Esophagus squamous epithelium (tissue), 5 donors: ENCODE measurements at places on chromosomes 7 and 10.

DNA sequence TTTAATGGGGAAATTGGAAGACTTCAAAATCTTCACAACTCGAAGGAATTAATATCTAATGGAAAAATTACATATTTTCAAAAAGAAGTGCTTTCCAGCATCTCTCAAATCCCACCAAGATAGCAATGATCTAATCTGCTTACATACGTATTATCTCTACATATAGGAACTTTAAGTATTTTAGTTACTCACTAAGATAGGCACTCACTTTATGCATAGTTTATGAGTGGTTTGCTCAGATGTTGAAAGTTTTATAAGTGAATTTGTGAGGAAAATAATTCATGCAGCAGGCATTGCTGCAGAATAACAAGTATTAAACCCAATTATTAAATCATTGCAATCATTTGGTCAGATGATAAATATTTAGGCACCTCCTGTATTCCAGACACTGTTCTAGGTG is 2.3 kb upstream of the CYTH3 start:
- DNase-seq = no peak

DNA sequence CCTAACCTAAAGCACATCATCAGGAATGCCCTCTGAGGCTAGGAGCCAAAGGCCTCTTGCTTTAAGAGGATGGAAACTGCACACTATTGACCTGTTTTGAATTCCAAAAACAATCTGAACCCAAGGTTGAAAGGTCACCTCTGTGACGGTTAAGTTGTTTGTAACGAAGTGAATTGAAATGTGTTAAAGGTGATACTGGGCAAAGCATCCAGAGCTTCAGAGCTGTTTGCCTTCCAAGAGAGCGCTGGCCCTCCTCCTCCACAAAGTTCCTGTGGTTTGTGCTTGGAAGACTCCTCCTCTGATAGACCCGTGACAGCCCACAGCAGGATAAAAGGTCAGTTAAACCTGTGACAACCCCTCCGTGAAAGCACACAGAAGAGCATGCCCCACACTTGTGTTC is 133.7 kb upstream of the CTTNBP2 start:
- DNase-seq = no peak

DNA sequence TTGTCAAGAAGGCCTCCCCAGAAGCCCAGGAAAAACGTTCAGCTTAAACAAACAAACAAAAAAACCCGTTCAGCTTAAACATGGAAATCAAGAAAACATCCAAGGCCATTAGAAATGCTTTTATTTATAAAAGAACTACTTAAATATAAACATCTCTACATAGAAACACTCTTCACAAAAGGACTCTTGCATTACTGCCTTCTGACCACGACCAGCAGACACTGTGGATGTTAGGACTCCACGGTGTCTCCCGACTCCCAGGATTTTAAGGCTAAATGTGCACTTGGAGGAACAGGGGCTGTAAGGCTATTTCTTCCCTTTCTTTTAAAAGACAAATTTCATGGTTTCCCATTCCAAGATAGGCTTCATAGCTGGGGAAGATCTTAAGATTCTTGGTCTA is 93.0 kb downstream of the ABCC2 start:
- no peak for DNase-seq

DNA sequence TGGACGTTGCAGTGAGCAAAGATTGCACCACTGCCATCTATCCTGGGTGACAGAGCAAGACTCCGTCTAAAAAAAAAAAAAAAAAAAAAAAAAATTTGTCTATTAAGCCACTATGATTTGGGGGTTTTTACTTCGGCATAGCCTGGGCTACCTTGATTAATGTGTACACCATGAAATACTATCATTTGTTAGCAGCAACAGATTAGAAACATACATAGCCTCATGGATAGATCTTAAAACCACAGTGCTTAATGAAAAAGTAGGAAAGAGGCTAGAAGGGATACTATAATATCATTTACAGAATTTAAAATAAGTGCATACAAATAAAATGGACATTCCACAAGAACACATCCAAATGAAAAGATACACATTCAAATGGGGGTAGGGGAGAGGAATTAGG is 77.3 kb upstream of the IL6 start:
- no peak for DNase-seq

- no peak for DNase-seq
Measured at GRCh38 chr7:155807789-155808548, 4.3 kb downstream of the SHH start.

- no peak for DNase-seq
Measured at GRCh38 chr10:59124187-59124586, 52.3 kb upstream of the PHYHIPL start.

- DNase-seq = no peak
Measured at GRCh38 chr7:1322240-1323110, 89.8 kb downstream of the UNCX start.

GRCh38 chr10:1527951-1528350 is 209.4 kb downstream of the ADARB2 start:
- no peak for DNase-seq

GRCh38 chr10:131848741-131849590 is 51.8 kb upstream of the PPP2R2D start:
- DNase-seq = no peak

GRCh38 chr7:111113263-111114017 is 22.5 kb downstream of the LRRN3 start:
- no peak for DNase-seq

- no peak for DNase-seq
Measured at GRCh38 chr7:152847386-152847908, 87.9 kb downstream of the ACTR3B start.

DNA sequence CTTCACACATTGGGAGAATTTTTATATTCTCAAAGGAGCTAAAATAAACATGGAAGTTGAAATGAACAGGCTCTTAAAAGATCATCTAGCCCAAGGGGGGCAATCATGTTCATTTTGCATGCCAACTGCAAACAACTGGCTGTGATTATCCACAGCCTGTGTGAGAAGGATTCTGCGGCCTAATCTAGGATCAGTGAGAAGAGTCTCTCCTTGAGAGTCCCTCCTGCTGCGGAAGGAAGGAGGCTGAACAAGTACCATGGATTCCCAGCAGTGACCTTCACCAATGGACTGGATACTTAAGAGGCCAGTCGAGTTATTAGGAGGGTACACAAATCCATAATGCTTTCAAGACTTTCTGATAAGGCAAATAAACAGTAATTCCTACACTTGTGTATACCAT is 76.7 kb downstream of the IGF2BP3 start:
- DNase-seq = no peak

DNA sequence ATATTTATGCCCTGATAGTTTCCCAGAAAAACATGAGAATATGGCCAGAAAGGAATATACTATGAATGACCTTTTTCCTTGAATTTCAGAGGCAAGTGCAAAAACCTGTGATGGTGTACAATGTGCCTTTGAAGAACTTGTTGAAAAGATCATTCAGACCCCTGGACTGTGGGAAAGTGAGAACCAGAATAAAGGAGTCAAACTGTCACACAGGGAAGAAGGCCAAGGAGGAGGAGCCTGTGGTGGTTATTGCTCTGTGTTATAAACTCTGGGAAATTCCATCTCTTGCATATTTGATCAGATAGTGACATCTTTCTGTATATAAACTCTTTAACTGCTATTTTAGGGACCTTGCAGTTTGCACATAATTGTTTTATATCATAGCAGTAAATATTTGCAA is 33.7 kb downstream of the RAB18 start:
- DNase-seq = no peak

DNA sequence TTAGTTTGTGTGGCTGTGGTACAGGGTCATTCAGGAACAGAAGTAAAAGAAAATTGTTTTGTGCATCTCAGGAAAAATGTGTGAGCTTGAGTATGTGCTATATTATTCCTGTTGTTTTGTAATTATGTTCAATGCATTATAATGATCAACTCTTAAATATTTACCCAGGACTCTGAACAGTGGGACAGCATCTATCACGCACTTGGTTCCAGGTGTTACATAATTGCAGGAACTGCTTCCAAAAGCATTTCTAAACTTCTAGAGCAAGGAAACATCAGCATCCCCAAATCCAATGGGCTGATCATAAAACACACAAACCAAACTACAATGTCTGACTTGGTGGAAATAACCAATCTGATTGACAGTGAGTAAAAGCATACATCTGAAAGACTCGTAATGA is 26.6 kb downstream of the ENO4 start:
- DNase-seq = no peak

- no peak for DNase-seq
Measured at GRCh38 chr10:69492091-69492745, 41.0 kb downstream of the TSPAN15 start.

DNA sequence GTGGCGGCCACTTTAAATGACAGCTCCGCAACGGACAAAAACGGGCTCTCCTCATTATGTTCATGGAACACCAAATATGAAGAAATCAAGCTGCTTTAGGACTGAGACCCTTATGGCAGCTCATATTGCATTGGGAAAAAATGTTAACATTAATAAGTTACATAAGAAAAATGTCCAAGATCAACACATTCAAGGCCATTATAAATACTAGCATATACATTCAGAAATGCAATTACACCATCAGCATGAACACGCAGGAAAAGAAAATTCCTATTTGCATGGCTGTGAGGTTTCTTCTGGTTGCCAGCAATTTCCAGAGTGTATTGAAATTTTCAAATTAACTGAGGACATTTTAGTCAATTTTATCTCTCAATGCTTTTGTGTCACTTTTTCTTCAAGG is 374.1 kb upstream of the NRP1 start:
- no peak for DNase-seq

DNA sequence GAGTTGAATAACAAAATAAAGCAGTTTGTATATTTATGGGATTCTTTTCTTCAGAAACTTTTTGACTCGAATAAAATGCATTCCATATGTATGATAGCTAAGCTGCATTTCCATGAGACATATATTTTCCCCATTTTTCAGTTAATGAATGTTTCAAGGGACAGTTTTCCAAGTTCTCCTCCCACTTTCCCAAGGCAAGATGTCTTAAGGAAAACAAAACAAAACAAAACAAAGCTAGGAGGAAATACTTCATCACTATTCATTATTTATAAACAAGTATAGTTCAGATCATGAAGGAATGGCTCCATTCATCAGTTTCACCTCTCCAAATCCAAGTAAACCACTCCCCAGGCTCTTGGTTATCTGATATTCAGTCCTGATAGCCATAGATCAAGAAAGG is 261.0 kb downstream of the WDR11 start:
- DNase-seq = no peak

- no peak for DNase-seq
Measured at GRCh38 chr7:131562941-131563340, 6.5 kb upstream of the PODXL start.

- DNase-seq = no peak
Measured at GRCh38 chr10:2834214-2834613, 233.1 kb upstream of the PFKP start.

DNA sequence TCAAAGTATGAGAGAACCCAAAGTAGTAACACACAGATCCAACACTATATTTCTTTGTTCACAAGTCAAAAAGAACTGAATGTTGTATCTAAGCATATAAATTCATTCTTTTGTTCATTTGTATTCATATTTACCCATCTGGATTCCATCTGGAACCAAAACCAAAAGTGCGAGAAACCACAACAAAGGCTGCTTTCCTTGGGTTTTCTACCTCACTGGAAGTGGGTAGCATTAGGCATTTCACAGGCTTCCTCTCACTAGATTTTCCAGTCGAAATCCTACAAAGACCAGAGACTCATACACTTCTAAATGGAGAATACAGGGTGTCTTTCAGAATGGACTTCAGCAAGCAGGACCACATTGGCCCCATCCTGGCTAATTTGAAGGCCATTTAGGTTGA is 109.8 kb upstream of the WNT16 start:
- no peak for DNase-seq

- no peak for DNase-seq
Measured at GRCh38 chr10:101132636-101133473, 1.8 kb downstream of the TLX1 start.

- no peak for DNase-seq
Measured at GRCh38 chr7:20578257-20578771, 37.2 kb upstream of the ABCB5 start.

DNA sequence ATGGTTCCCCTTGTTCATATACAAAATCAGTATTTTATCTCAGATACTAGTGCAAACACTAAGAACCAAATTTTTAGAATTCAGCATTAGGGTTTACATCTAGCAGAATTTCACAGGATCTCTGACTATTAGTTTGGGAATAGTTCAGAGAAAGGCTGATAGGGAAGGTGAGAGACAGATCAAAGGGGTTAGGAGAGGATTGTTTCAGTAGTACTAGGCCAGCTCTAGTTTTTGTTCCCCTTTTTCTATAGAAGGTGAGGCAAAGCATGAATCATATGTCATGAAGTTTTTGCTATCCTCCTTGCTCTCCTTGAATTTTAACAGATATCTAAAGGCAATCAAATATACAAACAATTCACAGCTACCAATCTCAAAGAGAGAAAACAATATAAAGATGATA is 26.1 kb upstream of the CTNNA3 start:
- no peak for DNase-seq

- DNase-seq = no peak
Measured at GRCh38 chr7:129553899-129554461, 51.6 kb downstream of the SMKR1 start.

- no peak for DNase-seq
Measured at GRCh38 chr10:74824184-74824899, 2.1 kb upstream of the KAT6B start.

- DNase-seq = no peak
Measured at GRCh38 chr7:136912339-136912738, 43.9 kb downstream of the CHRM2 start.

DNA sequence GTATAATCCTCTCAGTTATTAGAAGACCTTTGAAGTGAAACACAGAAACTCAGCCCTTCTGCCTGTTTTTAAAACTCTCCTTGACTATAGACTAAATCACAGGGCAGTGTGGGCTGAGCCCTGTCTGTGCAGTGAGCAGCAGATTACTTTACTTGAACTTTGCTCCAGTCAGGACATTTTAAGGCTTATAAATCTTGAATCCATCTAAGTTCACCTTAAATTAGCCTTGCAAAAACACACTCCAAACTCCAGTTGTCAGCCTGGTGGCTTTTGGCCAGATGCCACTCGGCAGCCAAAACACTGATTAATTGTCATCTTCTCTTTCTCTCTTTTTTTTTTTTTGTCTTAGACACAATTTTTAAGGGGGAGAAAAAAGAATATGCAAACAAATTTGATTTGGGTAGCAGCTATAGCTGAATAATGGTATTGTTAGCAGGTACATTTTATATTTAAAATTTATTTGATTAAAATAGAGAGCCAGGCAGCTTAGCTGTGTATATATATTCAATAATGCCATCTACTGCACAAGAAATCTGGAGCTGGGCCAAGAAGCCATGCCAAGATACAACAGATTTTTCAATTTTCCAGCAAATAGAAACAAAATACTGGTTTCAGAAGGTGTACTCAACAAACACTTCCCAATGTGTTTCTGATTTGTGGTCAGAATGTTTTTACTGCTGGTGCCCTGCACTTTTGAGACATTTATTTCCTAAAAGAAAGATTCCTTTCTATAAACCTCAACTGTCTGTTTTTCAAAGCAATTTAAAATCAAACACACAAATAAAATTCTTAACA is 247.7 kb downstream of the TFEC start:
- DNase-seq = no peak

DNA sequence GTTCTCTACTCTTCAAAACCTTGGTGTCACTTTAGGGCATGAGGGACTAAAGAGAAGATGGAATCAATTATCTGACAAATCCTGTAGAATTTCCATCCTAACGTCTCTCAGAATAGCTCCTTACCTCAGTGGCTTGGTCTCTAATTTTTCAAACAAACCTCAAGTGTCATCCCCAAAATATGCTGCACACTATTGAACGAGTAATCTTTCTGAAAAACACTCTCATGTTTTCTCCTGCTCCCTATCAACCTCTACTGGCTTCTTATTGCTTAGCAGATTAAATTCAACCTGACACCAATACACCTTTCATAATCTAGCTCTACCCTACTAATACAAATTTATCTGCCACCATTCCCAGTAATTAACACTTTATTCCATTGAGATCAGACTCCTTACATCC is 8.5 kb downstream of the CNOT4 start:
- DNase-seq = no peak
